ENCODE measurements at places on chromosomes 1 and 21. TPM values are rescaled to one million over a fixed set of nuclear protein-coding genes. Genes with fewer than 3 reads are reported as not detected.

DNA sequence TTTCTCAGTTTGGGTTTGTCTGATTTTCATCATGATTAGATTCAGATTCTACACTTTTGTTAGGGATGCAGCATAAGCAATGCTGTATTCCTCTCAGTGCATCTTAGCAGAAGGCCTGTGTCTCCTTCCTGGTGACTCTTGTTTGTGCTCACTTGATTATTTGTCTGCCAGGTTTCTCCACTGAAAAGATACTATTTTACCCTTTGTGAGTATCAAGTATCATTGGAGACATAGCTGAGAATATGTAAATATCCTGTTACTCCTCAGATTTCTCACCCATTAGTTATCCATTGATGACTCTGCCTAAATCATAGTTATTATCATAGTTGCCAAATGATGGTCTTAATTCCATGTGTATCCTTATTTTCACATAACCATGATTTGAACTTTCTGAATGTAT, 148.5 kb downstream of the POU2F1 start:
- no peak overlapping the region for H3K4me3 ChIP-seq
- H3K4me1 ChIP-seq, result no peaks in the 10 kb centered on the region
- DNase-seq, result no peak
- peaks cover 20% of the 10 kb centered on the region for H3K36me3 ChIP-seq

GRCh38 chr1:27116697-27117096, 38.2 kb downstream of the SLC9A1 start:
- no peak for DNase-seq
- no peak overlapping the region for H3K27ac ChIP-seq
- H3K4me1 ChIP-seq, result peaks cover 45% of the 10 kb centered on the region
- no peak overlapping the region for H3K4me3 ChIP-seq
- H3K36me3 ChIP-seq, result peaks cover 15% of the 10 kb centered on the region

DNA sequence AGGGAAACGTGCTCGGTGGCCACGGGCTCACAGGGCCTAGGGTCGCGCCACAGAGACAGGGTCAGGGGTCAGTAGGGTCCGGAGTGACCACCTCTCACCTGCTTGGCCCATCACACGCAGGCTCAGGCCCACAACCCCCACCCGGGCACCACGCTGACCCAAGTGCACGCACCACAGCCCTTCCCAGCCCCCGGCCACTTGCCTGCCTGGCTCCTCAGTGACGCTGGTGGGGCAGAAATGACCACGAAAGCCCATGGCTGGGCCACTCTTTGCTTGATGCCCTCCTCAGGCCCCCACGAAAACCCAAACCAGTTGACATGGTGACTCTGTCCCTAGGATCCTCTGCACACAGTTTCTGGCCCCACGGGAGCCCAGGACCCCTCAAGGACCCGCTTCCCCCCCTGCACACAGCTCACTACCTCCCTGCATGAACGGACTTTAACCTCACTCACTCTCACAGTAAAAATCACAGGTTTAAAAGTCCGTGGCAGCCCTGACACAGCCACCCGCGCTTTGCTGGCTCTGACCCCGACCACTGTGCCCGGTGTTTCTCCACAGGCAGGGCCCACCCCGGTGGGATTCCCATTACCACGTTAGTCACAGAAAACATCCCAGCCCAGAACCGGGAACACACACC, 20.7 kb downstream of the NADK start:
- H3K27ac ChIP-seq, result no peak overlapping the region
- DNase-seq, result no peak
- H3K4me1 ChIP-seq, result no peaks in the 10 kb centered on the region
- H3K4me3 ChIP-seq, result no peak overlapping the region
- H3K36me3 ChIP-seq, result peaks cover 20% of the 10 kb centered on the region
- no peaks in the 10 kb centered on the region for H3K27me3 ChIP-seq

The TNFRSF1B gene
- 173 TPM for total RNA-seq

DNA sequence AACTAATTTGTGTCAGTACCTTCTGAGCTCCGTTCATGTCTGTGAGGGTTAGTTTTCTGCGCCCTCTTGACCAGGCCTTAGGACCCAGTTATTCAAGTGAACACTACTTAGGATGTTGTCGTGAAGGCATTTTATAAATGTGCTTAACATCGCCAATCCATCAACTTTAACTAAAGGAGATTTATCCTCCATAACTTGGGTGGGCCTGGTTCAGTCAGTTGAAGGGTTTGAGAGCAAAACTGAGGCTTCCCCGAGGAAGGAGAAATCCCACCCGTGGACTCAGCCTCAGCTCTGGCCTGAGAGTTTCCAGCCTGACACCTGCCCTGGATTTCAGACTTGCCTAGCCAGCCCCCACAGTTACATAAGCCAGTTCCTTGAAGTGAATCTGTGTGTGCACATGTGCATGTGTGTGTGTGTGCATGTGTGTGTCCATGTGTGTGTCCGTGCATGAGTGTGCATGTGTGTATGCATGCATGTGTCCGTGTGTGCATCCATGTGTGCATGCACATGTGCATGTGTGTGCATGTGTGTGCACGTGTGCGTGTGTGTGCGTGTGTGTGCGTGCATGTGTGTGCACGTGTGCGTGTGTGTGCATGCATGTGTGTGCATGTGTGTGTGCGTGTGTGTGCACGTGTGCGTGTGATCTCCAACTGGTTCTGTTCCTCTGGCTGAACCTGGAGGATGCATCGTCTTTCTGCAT, 62.1 kb upstream of the PDE9A start:
- no peaks in the 10 kb centered on the region for H3K27me3 ChIP-seq
- no peaks in the 10 kb centered on the region for H3K36me3 ChIP-seq
- DNase-seq, result no peak
- H3K27ac ChIP-seq, result no peak overlapping the region
- no peak overlapping the region for H3K4me3 ChIP-seq
- H3K4me1 ChIP-seq, result peaks cover 17% of the 10 kb centered on the region

GRCh38 chr1:14508613-14509012, 89.9 kb upstream of the KAZN start:
- no peak overlapping the region for H3K27ac ChIP-seq
- no peaks in the 10 kb centered on the region for H3K36me3 ChIP-seq
- H3K4me1 ChIP-seq, result no peaks in the 10 kb centered on the region
- peaks cover 7% of the 10 kb centered on the region for H3K27me3 ChIP-seq
- H3K4me3 ChIP-seq, result no peak overlapping the region

DNA sequence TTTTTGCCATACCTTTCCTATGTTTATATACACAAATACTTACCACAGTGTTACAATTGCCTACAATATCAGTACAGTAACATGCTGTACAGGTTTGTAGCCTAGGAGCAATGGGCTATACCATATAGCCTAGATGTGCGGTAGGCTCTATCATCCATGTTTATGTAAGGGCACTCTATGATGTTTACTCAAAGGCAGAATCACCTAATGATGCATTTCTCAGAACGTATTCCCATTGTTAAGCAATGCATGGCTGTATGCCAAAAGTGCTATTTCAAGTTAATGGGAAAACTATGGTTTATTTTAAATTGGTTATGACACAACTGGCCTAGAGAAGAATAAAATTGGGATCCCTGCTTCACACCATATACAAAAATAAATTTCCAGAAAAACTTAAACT, 36.9 kb upstream of the DISP1 start:
- no peak overlapping the region for H3K4me3 ChIP-seq
- no peak overlapping the region for H3K27ac ChIP-seq
- H3K36me3 ChIP-seq, result no peaks in the 10 kb centered on the region
- H3K27me3 ChIP-seq, result peaks cover 9% of the 10 kb centered on the region

The PLPPR5 gene
- 0.07 TPM for total RNA-seq

The AGBL4 gene
- 0.14 TPM for total RNA-seq

DNA sequence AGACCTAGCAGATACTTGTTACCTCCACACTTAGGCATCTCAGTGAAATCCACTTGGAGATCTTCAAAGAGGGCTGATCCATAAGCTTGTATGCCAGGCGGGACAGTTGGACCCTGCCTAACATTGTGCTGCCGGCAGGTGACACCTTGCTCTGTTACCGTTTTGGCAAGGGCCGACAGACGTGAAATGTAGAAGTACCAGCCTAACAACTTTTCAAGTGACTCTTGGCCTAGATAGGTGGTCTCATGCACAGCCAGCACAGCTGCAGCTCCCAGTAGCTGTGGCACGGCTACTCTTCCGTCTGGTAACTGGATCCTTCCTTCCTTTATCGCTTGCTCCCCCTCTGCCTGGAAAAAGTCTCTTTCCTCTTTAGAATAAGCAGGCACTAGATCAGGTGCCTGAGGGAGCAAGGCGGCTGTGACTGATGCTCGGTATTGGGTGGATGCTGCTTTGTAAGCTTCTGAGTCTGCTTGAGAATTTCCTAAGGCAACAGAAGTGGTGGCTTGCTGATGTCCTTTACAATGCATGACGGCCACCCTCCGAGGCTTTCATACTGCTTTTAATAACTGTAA, 713.5 kb downstream of the AMY1C start:
- no peak for DNase-seq
- no peak overlapping the region for H3K4me3 ChIP-seq
- H3K36me3 ChIP-seq, result no peaks in the 10 kb centered on the region
- H3K27ac ChIP-seq, result no peak overlapping the region

The PTGFR gene
- not detected for total RNA-seq

DNA sequence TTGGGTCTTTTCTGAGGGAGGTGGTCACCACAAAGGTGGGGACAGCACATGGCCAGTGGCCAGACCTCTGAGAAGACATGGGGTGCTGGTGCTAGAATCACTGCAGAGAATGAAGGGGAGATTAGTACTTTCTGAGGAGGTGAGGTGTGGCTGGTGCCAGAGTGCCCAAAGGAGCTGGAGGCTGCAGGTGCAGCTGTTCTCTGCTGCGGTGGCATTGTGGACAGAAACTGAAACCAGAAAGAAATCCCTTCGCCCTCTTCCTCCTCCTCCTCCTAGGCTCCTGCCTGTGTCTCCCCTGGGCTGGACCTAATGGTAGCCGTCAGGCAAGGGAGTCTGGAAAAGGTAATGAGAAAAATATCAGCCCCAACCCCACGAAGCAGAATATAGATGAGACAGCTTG, 261.7 kb downstream of the TM2D1 start:
- DNase-seq, result no peak
- no peaks in the 10 kb centered on the region for H3K4me1 ChIP-seq
- no peaks in the 10 kb centered on the region for H3K27me3 ChIP-seq
- H3K4me3 ChIP-seq, result no peak overlapping the region
- H3K27ac ChIP-seq, result no peak overlapping the region

- no peaks in the 10 kb centered on the region for H3K36me3 ChIP-seq
- no peaks in the 10 kb centered on the region for H3K4me1 ChIP-seq
These were observed 341.8 kb downstream of the USH2A start for GRCh38 chr1:216081445-216081844.

GRCh38 chr1:160768295-160768657, 27.7 kb upstream of the LY9 start:
- peak; percentile 94 for DNase-seq
- H3K27ac ChIP-seq, result peak overlapping the region; percentile 92
- H3K4me3 ChIP-seq, result peak overlapping the region; percentile 78
- H3K27me3 ChIP-seq, result no peaks in the 10 kb centered on the region
- H3K4me1 ChIP-seq, result peaks cover 51% of the 10 kb centered on the region

DNA sequence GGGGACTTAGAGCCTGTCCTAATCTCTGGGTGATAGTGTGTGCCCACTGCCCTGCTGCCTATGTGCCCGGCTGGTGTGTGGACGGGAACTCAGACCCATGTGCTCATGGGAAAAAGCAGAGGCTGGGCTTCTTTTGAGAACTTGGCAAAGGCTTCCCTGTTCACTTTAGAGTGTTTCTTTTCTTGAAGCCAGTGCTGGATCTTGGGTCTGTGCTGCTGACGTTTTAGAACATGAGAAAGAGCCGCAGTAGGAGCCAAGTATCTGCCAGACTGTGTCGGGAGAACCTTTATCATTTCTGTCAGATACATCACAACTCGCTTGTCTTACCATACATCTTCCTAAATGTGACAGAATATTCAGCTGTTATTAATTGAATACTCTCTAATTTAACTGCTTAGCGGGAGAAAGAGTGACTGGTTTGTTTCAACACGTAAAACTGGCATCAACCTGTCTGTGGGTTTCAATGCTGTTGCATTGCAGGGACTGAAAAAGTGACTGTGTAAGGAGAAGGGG, 195.2 kb downstream of the PBX1 start:
- no peaks in the 10 kb centered on the region for H3K4me1 ChIP-seq
- no peaks in the 10 kb centered on the region for H3K36me3 ChIP-seq
- H3K27me3 ChIP-seq, result no peaks in the 10 kb centered on the region
- H3K4me3 ChIP-seq, result no peak overlapping the region

DNA sequence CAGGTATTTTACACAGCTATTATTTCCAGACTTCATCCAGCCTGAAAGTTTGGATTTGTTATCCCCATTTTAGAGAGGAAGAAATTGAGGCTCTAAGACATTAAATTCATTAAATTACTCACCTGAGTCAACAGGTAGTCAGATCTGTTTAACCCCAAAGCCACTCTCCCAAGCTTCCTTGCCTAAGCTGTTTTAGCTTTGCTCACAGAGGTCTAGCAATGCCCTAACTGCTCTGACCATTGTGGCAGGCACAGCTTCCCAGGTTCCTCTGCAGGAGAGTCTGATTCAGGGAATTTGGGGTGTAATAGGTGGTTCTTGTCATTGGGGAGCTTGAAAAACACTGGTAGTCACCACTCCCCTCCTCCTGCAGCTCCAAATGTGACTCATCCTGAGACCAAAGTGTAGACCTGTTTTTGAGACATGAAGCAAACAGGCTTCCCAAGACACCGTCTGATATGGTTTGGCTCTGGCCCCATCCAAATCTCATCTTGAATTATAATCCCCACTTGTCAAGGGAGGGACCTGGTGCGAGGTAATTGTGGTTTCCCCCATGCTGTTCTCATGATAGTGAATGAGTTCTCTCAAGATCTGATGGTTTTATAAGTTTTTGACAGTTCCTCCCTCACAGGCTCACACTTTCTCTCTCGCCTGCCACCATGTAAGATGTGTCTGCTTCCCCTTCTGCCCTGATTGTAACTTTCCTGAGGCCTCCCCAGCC, 142.8 kb upstream of the DNAH14 start:
- no peaks in the 10 kb centered on the region for H3K27me3 ChIP-seq
- H3K4me3 ChIP-seq, result no peak overlapping the region
- peaks cover 24% of the 10 kb centered on the region for H3K4me1 ChIP-seq
- H3K27ac ChIP-seq, result no peak overlapping the region
- no peaks in the 10 kb centered on the region for H3K36me3 ChIP-seq

GRCh38 chr1:31417148-31417547, 4.1 kb downstream of the SERINC2 start:
- peaks cover 3% of the 10 kb centered on the region for H3K4me1 ChIP-seq
- no peak overlapping the region for H3K27ac ChIP-seq
- no peaks in the 10 kb centered on the region for H3K36me3 ChIP-seq
- H3K4me3 ChIP-seq, result no peak overlapping the region
- DNase-seq, result no peak

- H3K4me1 ChIP-seq, result peaks cover 2% of the 10 kb centered on the region
- no peak overlapping the region for H3K27ac ChIP-seq
- H3K4me3 ChIP-seq, result no peak overlapping the region
- H3K27me3 ChIP-seq, result no peaks in the 10 kb centered on the region
- H3K36me3 ChIP-seq, result peaks cover 8% of the 10 kb centered on the region
These were observed 37.3 kb upstream of the MORC3 start for GRCh38 chr21:36282568-36283230.

The NCF2 gene
- 4.7 TPM for total RNA-seq

The OR2M3 gene
- total RNA-seq, result not detected

Data from activated CD8-positive, alpha-beta T cell treated with anti-CD3 and anti-CD28 coated beads for 36 hours (primary cell).